ENCODE measurements at places on chromosomes 4 and X.

GRCh38 chr4:83074086-83074704 lies 39.2 kb downstream of the COPS4 start:
- no peak for DNase-seq

GRCh38 chrX:103806862-103807474 lies 25.1 kb downstream of the RAB9B start:
- no peak for DNase-seq

- DNase-seq: no peak
These were observed 168.5 kb upstream of the DMD start for GRCh38 chrX:33379839-33380238.

DNA sequence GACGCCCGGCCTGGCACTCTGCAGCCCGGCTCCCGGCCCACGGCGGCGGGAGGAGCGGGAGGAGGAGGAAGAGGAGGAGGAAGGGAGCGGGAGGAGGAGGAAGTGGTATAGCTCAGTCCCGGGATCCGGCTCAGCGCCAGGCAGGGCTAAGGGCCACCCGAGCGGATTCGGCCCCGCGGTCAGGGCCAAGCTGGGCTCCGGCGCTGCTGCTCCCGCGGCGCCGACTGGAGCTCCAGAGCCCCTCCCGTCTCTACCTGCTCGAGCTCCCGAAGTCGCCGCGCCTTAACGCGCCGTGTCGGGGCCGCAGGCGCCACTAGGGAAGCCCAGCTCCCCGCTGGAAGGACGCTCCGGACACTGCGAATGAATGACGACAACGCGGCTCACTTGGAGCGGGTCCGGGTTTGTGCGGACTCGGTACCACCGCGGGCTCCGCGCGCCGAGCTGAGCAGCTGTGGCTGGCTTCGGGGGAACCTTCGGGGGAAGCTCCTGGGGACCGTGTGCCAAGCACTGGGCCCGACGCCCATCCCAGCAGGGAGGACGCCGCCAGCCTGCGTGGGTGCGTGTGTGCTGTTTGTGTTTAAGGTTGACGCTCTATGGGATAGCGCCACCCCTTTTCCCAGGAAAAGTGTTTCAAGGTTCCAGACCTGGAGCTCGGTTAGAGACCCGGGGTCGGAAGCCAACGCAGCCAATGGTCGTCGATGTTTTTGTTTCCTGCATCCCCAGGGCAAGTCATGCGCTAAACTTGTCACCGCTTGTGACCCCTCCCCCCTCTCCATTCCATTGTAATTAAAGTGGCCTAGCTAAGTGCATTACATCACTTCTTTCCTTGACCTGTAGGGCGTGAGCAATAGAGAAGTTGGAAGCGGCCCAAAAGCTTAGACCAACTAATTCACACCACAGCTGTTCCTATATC lies at the start of gene TBC1D9:
TBC1D9 (minus strand) TSS at position 67 of the 913 bp plus-strand sequence. CDS start 340 bp downstream, outside the sequence.
- peak; percentile 83 for DNase-seq

DNA sequence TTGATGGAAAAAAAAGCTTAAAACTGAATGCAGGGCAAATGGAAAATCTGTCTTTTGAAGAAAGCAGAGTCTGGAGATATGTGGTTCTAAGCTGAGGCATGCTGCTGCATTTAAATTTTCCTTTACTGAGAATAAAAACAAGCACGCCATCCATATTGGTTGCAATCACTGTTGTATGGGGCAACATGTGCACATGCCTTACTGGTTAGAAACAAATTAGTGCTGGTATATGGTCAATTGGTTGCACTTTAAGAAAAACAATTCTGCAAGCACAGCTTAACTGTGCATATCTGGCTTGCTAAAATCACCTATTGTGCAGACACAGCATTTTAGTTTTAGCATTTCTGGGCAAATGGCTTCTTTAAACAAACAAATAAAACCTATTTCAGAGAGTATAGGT lies 239.1 kb downstream of the NDST4 start:
- DNase-seq: no peak

- no peak for DNase-seq
These were observed 84.0 kb downstream of the PHKA2 start for GRCh38 chrX:18899796-18900380.

DNA sequence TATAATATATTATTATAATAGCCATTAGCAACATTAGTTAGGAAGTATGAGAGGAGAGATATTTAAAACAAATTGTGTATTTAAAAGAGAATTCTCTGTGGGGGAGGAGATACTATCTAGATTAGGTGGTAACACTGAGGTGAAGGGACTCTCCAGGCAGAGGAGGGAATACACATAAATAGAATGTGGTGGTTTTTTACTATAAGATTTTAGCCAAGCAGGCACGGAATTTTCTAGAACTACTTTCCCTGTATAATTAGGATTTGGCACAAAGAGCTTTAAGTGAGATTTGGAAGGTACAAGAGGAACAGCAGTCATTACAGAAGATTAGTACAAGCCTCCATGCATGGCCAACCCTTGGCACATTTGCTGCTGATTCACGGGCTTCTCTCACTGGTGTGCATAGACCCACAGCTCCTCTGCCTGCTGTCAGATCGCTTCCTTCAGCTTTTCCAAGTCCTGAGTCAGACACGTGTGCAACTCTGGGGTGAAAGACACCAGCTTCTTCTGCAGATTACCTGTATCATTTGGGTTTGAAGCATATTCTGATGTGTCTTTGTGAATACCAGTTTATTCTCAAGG lies 685.5 kb downstream of the KCTD8 start:
- DNase-seq: no peak

GRCh38 chrX:47958761-47959342 lies 44.9 kb downstream of the ZNF182 start:
- DNase-seq: no peak

DNA sequence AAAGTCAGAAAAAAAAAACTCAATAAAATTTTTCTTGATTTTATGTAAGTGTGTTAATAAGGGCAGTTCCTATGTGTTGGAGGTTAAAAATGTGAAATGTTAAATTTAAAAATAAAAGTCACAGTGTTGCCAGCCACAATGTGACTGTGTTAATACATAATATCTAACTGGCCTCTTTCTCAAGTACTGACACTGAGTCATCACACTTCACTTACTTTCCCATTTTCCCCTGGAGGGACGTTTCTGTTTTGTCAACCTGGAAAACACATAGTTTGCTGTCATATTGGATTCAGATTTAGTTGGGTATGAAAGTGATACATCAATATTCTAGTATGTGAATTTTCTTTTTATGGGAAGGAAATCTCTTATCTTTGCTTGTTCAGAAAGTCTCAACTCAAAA lies 46.4 kb downstream of the ARHGEF38 start:
- DNase-seq: no peak

- no peak for DNase-seq
These were observed 39.4 kb downstream of the GLRA3 start for GRCh38 chr4:174789657-174790056.

DNA sequence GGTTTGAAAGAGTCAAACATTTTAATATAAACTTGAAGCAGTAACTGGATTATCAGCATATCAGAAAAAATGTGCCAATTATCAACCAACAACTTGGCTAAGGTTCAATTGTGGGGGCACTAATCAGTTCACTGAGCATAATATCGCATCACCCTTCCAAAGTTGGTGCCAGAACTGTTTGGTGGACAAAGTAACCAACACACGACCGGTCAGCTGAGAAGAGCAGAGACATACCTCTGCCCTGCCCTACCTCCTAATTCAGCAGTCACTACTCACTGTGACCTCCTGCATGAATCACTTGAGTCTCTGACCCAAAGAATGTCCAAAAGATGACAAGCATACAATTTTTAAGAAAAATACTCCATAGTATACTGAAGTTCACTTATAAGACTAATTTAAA lies 53.2 kb downstream of the TSPAN5 start:
- DNase-seq: no peak

DNA sequence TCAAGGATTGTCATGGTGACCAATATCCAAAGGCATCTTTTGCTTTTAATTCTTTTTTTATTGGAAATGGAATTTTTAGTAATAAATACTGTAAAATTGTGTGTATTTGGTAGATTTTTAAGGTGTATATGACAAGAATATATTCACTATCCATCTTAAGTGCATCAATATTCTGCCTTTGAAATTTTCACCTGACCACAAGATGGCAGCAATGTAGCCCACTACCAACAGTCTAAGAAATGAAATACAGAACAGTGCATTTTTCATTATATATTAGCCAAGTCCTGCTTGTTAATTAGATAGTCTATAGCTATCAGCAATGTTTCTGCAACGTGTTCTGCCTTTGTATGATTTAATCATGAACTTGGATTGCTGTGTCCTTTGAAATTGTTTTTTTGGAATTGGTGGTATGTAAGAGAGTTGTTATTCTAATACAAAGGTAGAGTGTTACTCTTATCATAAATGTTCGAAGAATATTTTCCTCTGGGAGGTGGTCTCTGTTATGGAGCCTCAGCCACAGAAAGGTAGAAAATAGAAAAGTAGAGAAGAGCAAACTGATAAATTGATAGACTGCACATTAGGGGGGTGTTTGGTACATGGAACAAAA lies 38.2 kb downstream of the HPGDS start:
- DNase-seq: no peak
